ENCODE measurements at places on chromosomes 3 and 15. TPM values are rescaled to one million over a fixed set of nuclear protein-coding genes. Genes with fewer than 3 reads are reported as not detected.

- DNase-seq = no peak
Measured at GRCh38 chr3:121430664-121431215, 115.0 kb downstream of the POLQ start.

DNA sequence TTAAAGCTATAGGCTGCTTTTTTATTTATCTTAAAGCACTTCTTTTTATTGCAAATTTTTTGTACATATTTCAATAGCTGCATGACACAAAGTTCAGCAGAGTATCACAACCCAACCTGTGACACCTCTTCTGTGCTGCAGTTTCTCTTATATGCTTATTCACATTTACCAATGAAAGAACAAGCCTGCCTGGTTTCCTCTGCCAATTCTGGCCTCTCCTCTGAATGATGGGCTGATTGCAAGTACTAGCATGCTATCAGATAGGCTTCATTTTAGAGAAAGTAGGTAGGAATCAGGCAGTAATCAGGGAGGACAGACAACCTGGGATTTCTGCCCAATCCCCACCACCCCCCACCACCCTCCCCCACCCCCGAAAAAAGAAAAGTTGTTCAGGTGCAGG lies 26.6 kb downstream of the ACKR4 start:
- no peak for DNase-seq

DNA sequence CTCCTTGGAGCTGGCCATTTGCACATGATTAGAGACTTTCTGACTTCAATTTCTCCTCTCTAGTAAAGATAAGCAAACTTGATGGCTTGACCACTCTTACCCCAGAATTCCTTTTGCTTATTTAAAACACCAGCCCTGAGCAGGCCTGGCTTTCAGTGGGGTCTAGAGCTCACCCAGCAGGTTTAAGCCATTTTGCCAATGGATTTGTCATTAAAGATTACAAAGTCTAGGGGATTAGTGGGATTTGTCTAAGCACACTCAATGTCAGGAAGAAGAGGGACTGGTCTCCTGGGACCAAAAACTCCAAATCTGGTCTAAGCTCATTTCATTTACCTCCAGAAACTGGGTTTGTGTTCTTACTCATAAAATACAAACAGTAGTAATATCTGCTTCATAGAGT lies 57.3 kb upstream of the SNTN start:
- DNase-seq = no peak

GRCh38 chr3:22734756-22735155 lies 468.4 kb upstream of the UBE2E2 start:
- no peak for DNase-seq

- DNase-seq = no peak
Measured at GRCh38 chr3:15092686-15093085, 6.3 kb downstream of the RBSN start.

- no peak for DNase-seq
Measured at GRCh38 chr3:132854856-132855535, 132.8 kb upstream of the NPHP3 start.

- no peak for DNase-seq
Measured at GRCh38 chr15:22930782-22931484, 49.2 kb downstream of the CYFIP1 start.

- DNase-seq = no peak
Measured at GRCh38 chr15:27805261-27806220, 293.6 kb downstream of the OCA2 start.

- DNase-seq = no peak
Measured at GRCh38 chr15:69133862-69134519, 26.4 kb upstream of the GLCE start.

GRCh38 chr15:89111961-89112340 lies 23.7 kb downstream of the ABHD2 start:
- no peak for DNase-seq

DNA sequence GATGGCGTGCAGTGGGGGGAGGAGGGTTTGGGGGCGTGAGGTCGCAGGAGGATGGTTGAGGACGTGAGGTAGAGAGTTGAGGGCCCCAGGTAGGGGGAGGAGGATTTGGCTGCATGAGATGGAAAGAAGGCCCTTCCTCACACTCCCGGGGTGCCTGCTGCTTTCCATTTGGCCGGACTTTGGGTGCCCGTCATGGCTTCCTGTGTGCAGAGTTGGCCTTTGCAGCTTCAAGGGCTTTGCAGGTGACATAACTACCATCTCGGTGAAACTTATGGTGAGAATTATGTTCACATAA lies 1.7 kb downstream of the MLF1 start:
- no peak for DNase-seq

DNA sequence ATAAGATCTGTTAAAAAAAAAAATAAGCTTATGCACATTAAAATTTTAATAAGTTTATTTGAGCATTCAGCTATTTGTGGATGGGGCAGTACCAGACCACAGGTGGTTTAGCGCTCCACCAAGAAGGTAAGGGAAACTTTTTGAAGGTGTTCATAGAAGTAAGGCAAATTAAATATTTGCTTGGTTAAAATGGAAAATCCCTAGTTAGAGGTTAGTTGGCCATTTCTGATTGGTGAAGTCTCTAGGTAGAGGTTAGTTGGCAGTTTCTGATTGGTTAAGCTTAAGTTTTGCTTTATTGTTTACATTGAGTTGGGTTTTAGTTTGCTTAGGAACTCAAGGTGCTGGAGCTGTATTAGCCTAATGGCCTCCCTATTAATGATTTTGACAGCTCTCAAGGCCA lies 30.7 kb downstream of the SCN11A start:
- DNase-seq = no peak

DNA sequence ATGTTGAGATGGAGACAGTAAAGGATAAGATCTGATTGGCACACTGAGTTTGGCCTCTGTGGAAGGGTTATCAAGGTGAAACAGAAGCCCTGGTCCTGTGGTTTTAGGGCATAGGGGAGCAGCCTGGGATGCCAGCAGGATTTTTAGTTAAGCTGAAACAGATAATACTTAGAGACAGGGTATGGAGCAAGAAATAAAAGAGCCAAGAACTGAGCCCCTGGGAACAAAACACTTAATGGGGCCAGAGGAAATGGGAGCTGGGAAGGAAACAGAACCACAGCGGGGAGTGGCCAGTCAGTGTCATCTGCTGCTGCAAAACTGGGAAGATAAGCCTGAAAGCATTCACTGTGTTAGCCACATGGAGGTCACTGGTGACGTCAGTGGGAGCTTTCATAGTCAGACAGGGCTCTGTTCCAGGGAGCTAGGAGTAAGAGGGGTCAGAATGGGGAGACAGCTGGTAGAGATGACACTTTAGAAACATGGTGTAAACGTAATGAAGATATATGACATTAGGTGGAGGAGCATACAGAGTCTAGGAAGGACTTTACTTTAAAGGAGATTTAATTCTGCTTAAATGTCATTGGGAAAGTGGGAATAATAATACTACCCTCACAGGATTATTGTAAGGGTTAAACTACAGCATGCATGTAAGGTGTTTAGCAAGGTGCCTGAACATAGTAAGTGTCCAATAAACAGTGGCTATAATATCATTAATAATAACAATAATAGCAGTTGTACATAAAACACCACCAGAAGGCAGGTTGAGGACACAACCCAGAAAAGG lies 172.7 kb upstream of the CTNNB1 start:
- DNase-seq = peak; percentile 11

- no peak for DNase-seq
Measured at GRCh38 chr15:61034678-61035291, 194.3 kb downstream of the RORA start.

DNA sequence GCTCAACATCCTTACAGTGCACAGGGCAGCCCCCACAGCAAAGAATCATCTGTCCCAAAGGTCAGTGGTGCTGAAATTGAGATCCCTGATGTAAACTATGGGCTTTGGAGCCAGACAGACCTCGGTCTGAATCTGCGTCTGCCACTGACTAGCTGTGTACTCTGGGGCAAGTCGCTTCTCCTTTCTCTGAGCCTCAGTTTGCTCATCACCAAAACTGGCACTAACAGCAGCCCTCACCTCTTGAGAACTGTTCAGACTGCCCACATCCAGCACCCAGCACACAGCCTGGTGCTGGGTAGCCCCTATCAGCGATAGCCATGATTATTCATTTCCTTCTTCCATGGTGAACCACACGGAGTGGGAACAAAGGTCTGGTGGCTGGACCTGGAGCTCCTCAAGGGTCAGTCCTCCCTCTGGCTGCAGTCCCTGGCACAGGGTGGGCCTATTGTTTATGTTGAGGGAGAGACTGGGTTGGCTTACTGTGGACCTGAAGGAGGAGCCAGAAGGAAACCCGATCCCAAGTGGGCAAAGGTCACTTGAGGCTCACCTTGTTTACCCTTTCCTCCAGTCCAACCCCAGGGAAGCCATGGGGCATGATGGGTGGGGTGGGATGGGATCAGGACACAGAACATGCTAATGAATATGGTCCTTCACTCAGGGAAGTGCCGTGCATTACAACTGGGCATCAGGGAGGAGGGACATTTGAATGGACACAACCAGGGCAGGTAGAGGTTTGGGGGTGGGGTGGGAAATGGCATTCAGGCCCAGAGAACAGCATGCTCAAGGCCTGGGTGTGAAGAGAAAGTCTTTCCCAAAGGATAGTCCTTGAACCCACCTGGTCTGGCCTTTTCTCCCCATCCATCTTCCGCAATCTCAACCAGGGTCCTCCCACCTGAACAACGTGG lies 1.6 kb upstream of the PRKCD start:
- DNase-seq = no peak

- no peak for DNase-seq
Measured at GRCh38 chr15:35696767-35697231, 150.8 kb upstream of the DPH6 start.

GRCh38 chr3:140018556-140018955 lies 83.6 kb downstream of the CLSTN2 start:
- DNase-seq = no peak

- DNase-seq = no peak
Measured at GRCh38 chr3:179769411-179770247, 116.8 kb downstream of the USP13 start.

DNA sequence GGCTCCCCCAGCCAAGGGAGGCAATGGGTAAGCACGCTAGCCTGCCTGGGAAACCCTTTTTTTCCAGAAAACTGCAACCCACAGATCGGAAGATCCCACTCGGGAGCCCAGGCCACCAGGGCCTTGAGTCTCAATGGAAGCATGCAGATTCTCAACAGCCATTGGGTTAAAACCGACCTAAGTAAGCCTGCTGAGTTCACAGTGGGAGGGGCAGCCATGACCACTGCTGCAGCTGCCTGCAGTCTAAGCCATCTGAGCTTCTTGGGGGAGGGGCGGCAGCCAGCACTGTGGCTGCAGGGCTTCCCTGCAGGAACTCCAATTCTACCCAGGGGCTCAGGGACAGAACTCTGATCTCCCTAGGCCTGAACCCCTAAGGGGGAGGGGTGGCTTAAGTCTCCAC lies 82.0 kb downstream of the DPPA2 start:
- no peak for DNase-seq

GRCh38 chr3:11845651-11846050 lies 1.0 kb downstream of the TAMM41 start:
- DNase-seq = no peak

- DNase-seq = no peak
Measured at GRCh38 chr3:19016851-19017250, 131.5 kb upstream of the KCNH8 start.

GRCh38 chr15:34665498-34666116 lies 82.2 kb upstream of the GOLGA8B start:
- no peak for DNase-seq

DNA sequence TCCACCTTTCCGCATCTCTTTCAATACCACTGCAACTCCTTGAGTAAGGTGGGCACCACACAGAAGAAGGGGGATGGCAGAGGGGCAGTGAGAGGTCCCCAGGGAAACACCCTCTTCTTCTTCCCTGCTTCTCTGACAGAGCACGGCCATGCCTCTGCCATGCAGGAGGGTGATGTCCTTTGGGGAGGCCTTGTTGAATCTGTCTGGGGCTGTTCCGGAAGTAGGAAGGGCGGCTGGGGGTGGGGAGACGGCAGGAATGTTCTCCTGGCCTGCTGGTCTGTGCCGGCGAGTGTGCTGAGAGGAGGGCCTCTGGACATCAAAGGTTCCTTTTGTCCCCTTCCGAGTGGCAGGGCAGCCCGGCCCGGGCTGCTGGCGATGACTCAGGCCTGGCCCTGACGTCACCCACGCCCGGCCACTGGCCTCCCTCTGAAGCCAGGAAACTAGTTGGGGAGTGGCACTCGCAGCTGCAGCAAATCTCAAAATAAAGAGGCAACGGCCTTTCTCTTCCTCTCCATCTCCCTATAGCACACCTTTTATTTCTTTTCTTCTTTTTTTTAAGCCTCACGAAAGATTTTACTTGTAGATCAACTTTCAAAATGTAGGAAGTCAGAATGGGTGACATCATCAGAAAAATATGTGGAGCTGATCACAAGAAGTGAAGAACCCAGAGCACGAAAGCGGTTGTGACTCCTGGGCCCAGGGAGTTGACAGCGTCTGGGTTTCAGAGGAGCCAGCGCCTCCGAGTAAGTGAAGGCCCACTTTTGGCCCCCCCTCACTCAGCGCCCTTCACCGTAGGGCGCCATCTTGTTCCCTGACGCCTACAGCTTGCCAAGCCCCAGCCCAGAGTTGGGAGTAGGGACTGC lies at the start of gene ZBTB38:
ZBTB38 (plus strand) TSS at position 443 of the 863 bp plus-strand sequence. CDS start 73,885 bp downstream, outside the sequence.
- DNase-seq = peak; percentile 81

GRCh38 chr3:154469585-154469984 lies 39.6 kb upstream of the GPR149 start:
- no peak for DNase-seq

- no peak for DNase-seq
Measured at GRCh38 chr3:140332131-140332530, 345.7 kb upstream of the TRIM42 start.

DNA sequence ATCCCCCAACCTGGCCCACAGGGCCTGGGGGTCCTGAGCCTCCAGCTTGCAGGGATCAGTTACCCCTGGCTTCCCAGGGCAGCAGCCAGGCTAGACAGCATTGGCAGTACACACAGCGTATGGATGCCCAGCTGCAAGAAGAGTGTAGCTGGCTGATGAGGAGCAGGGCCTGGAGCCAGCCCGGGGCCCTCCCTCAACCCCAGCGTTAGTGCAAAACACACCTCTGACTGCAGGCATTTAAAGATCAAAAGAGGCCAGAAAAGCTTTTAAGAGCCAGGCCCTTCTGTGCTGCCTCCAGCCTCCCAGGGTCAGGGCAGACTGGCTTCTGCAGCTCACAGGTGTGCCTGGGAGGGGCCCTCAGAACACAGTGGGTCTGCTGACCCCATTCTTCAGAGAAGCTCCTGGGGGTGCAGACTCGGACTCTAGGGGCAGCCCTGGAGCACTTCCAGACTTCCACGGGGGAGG lies 110.6 kb downstream of the ETFA start:
- DNase-seq = no peak

The ANKRD63 gene
- not detected for total RNA-seq

The MAGI1 gene
- 88.5 TPM for total RNA-seq

The GNAT1 gene
- total RNA-seq = 0.54 TPM

The TRIM42 gene
- not detected for total RNA-seq

The EPHA6 gene
- 0.71 TPM for total RNA-seq

The MINAR1 gene
- total RNA-seq = 1.3 TPM

The UROC1 gene
- not detected for total RNA-seq

The RASL12 gene
- total RNA-seq = 324 TPM

The UNC45A gene
- 54.0 TPM for total RNA-seq

The NPAP1 gene
- not detected for total RNA-seq

The GNB4 gene
- 66.7 TPM for total RNA-seq

The RPUSD2 gene
- total RNA-seq = 9.6 TPM

The NR2E3 gene
- total RNA-seq = 0.92 TPM

The TGM5 gene
- total RNA-seq = not detected

The GRK7 gene
- total RNA-seq = not detected

Measured in thoracic aorta (tissue), 2 donors.